NCI-H1092 (cell line): ENCODE measurements at places on chromosomes 12 and 14.

GRCh38 chr14:69363055-69363454, 35.0 kb downstream of the ERH start:
- no peak for DNase-seq

- no peak for DNase-seq
Measured at GRCh38 chr12:132219323-132219722, 75.1 kb downstream of the NOC4L start.

DNA sequence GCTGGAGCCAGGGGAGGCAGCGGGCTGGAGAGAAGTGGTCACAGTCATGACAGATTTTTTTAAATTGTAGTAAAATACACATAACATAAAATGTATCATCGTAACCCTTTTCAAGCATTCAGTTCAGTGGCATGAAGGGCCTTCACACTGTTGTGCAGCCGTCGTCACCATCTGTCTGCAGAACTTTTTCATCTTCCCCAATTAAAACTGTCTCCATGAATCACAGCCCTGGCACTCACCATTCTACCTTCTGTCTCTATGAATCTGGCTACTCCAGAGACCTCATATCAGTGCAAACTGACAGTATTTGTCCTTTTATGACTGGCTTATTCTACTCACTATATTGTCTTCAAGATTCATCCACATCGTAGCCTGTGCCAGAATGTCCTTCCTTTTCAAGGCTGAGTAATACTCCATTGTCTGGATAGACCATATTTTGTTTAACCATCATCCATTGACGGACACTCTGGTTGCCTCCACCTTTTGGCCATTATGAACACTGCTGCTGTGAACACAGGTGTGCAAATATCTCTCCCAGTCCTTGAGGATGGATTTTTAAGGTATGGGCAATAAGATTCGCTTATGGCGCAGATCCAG, 91.5 kb upstream of the NCOR2 start:
- DNase-seq = no peak

DNA sequence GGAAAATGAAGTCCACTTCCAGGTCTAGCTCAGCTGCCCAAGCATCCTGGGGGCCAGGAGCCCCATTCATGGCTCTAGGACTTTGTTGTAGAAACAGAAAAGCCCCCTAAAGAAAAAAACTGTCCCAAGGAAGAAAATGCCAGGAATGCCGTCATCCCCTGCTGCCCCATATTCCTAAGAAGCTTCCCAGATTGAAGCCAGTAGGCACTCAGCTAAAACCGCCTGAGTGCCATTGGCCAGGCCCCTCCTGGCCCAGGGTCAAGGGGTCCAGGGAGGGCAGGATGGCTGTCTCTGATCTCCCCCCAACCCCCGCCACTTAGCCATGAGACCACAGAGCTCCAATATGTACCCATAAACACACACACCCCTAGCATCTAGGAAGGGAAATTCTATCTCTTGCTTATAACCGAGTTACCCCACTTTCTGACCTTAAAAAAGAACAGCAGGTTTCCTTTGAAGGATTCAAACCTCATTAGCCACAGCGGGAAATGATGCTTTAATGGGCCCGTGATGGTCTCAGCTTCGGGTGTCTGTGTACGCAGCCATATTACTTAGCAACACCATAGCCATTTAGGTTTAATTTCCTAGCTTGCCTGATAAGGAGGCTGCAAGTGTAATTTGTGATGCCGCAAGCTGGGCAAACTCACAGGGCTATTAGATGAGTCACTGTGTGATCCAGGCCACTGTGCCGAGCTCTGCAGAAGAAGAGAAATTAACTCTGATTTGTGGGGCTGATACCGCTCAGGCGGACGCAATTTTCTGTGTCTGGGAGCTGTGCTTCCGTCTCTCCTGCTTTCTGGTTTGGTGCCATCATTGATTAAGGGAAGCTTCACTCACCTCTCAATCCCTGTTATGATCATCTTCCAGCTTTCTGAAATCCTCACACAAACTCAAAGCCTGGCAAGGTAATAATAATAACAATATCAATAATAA, 84.2 kb downstream of the GCH1 start:
- peak; percentile 90 for DNase-seq

GRCh38 chr12:12210983-12211382, 55.9 kb downstream of the LRP6 start:
- no peak for DNase-seq

DNA sequence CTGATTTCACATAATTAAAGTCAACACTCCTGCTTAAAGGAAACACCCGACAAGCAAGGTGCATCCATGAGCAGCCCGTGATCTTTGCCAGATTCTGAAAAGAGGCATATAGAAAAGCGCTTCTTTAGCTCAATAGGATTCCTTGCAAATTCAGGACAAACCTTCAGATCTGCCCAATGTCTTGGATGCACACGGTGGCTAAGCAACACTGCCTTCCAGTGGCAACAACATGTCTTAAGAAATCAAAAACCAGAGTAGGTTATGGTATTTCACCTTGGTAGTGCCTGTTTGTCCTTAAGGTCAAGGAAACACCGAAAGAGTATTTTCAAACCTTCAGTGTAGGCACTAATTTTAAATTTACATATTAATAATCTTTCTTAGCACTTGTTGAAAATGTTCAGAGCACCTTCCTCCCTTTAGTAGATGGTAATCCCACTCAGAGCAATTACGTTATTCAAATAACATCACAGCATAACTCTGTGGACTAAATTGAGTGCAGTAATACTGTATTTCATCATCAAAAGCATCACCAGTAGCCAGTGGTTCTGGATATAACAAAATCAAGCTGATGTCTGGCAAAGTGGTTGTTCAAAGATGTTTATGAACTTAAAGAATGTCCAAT, 58.0 kb upstream of the CDKN3 start:
- no peak for DNase-seq

DNA sequence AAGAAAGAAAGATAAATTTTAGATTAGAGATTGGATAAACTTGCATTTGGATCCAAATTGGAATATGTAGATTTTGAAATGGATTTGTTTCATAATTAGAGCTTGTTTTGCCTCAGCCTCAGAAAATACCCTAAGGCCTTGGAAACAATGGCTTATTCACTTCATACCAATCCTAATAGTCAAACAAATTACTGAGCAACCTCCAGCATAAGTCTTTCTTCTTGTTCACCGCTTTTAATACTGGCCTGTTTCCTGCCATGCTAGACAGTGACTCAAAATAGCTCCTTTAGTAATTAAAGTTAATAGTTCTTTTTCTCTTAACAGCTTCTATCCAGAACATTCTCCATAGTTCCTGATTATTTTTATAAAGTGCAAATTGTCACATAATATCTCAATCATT, 110.9 kb upstream of the DNM1L start:
- no peak for DNase-seq

GRCh38 chr14:93970965-93971634, 5.3 kb downstream of the ASB2 start:
- no peak for DNase-seq

GRCh38 chr14:88468406-88468805, 82.9 kb downstream of the SPATA7 start:
- DNase-seq = no peak

DNA sequence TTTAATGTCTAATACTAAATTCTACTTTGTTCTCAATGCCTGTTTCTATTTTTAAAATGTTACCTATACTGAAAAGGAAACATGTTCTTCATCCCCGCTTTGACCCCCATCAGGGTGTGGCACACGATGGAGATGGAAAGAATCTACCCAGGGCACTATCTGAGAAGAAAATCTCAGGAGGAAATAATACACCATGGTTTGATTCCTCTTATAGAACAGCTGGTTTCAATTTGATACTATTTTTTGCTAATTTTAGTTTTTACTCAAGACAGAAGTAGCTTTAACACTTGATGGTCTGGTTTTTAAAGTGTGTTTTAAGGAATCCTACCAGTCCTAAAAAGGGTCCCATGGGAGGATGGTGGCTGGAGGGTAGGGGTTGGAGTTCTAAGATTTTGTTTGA, 56.7 kb downstream of the PPM1H start:
- DNase-seq = no peak

DNA sequence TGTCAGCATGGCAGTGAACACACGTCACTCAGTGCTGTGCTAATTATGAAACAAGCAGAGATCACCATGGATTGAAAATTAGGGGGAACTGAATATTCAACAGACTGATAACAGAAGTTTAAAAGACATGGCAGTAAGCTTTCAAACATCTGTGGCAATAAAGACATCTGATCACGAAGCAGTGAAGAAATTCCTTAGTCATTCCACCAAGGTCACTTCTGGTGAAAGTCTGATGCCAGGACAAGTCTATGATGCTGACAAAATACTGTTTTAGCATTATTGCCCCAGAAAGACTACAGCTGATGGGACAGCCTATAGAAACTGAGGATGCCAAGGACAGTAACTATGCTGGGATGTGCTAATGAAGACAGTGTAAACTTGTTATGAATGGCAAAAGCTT, 126.9 kb upstream of the RBM19 start:
- no peak for DNase-seq

DNA sequence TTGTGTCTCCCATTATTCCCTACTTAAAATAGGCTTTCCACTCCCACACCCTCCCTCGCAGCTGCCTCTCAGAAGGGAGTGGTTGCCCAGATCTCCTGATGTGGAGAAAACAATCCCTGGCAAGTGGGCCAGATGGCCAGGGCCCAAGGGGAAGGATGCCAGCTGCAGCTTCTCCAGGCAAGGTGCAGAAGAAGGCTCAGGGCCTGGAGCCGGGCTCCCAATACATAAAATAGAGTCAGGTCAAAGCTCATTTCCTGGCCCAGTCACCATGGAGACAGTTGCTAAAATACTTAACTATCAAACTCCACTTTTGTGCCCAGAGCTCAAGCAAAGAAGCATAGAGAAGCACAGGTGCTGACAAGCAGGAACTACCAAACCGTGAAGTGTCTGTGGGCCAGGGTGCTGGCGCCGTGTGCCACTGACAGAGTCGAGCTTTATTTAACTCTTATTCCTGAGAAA, 45.7 kb upstream of the ITPR2 start:
- peak; percentile 91 for DNase-seq

GRCh38 chr12:100077367-100077766, 65.3 kb downstream of the BLTP3B start:
- DNase-seq = no peak

DNA sequence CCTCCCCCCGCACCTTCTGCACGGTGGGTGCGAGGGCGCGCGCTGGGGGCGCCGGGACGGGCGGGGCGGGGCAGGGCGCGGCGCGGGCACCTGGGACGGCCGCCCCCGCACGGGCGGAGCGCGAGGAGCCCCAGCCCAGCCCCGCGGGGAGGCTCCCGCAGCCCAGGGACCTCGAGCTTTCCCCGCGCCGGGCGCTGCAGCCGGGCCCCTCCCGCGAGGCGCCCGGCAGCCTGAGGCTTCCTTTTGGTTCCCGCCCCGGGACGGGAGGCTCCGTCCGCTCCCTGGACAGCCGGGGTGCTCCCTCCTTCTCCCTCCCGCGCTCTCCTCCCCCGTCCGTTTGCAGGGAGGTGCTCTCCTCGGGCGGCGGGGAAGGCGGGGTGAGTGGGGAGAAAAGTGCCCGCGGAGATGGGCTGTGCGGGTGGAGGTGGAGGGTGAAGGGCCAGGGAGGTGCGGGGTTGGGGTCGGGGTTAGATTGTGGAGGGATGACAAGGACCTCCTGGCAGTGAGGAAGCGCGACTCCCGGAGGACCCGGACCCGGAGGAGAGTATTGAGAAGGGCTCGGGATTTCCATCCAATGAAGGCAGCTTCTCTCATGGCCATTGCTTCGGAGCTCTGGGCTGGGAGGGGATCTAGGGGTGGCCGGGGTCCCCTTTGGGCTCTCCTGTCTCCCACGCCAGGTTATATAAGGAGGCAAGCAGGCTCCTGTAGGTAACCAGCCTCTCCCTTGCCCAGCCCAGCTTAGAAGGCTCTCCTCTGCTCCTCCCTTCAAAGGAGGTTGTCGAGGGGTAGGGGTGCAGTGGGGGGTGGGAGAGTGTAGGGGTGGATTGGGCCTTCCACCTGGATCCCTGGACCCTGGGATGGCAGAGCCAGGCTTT, 645 bp downstream of the JDP2 start:
- DNase-seq = no peak

DNA sequence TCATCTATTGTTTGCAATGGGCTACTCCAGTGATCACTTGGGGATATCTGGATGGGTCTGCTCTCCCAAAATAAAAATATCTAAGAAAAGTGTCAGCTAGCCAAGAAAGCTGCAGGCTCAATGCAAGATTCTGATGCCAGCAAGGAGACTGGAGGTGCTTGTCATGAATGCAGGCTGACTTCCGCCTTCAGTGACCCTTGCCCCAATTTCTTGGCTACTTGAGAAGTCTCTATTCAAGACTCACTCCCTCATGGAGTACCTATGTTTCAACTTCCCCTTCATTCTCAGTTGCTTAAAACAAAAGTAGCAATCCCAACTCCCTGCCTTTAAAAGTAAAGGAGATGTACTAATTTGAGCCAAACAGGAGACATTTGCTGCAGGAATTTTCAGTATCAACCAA, 123.9 kb downstream of the GPR65 start:
- DNase-seq = no peak

- no peak for DNase-seq
Measured at GRCh38 chr12:131855521-131856142, 27.4 kb downstream of the MMP17 start.
